RCC 7860 (cell line): ENCODE measurements at places on chromosomes 2 and 18.
A peak's percentile ranks its signal among the peaks of the same experiment; 100 is the strongest.

- DNase-seq: no peak
These were observed 41.4 kb downstream of the BMP10 start for GRCh38 chr2:68829749-68830148.

- no peak for DNase-seq
These were observed 271.5 kb downstream of the EXOC6B start for GRCh38 chr2:72554381-72554780.

DNA sequence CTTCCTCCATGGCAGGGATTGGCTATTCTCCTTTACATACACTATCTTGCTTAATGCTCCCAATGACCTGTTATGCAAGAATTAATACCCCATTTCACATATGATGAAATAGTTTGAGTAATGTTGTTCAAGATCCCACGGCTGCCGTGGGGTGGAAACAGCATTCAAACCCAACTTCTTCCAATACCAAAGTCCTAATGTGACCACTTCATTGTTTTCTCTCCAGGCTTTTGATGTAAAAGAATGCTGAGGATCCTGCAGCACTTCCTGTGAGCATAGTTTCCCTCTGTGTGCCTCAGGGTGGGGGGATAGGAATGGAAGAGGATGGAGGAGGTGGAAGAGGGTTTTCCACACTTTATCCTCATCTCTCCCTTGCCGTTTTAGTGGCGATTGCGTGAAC, 199.4 kb downstream of the IRS1 start:
- no peak for DNase-seq

DNA sequence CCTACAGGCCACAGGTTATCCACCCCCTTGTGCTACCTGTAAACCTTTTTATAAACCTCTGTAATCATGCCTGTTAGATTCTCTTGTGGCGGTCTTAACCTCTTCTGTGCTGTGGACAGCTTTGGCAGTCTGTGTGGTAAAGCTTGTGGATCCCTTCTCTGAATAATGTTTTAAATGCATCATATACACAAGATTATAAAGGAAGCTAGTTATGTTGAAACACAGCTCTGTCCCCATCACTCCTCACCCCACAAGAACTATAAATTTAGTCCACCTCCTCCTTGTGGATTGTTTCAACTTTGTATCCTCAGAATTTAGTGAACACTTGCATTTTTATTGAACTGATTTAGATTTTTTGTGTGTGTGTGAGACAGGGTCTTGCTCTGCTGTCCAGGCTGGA, 107.7 kb downstream of the ICA1L start:
- no peak for DNase-seq

DNA sequence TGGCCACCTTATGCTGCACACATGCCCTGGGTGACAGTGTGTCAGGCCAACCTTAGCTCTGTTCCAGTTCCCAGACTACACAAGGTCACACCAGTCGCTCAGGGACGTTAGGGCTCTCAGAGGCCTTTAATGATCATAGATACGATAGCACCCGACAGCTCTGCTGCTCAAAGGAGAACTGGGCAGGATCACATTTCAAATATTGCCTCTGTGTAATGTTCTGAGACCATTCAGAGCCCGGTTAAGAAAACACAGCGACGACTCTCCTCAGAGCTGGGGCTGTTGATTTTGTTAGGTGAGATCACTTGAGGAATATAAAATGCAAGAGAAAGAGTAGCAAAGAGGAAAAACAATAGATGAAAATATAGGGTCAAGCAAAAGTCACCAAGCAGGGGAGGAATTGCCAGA, 166.6 kb upstream of the TANK start:
- DNase-seq: no peak

DNA sequence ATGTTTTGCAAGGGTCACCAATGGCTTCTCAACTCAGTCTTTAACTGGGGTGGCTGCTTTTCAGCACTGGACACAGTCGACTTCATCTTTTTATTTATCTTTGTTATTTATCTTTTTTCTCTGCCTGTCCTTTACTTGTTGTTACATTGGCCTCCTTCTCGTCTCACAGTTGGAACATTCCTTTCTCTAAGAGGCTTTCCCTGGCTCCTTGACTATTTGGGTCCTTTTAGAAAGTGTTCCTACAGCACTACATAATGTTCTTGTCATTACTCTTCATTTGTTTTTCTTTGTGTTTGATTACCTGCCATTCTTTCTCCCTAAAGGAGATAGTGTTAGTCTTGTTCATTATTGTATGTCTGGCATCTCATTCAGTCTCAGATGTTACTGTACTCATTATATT, 122.0 kb downstream of the KIAA1328 start:
- no peak for DNase-seq

DNA sequence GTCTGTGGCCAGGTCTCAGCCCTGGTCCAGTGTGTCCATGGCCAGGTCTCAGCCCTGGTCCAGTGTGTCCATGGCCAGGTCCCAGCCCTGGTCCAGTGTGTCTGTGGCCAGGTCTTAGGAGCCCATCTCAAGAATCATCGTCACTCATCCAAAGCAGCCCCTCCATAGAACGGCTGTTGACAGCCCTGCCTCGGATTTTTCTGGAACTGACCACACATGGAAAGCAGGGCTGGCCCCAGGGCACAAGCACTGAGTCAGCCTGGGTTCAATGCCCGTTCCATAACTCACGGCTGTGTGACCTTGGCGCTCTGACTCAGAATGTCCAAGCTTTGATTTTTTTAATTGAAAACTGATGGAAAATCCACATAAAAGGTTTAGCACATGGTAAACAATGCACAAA, 59.9 kb upstream of the SNTG2 start:
- DNase-seq: no peak

DNA sequence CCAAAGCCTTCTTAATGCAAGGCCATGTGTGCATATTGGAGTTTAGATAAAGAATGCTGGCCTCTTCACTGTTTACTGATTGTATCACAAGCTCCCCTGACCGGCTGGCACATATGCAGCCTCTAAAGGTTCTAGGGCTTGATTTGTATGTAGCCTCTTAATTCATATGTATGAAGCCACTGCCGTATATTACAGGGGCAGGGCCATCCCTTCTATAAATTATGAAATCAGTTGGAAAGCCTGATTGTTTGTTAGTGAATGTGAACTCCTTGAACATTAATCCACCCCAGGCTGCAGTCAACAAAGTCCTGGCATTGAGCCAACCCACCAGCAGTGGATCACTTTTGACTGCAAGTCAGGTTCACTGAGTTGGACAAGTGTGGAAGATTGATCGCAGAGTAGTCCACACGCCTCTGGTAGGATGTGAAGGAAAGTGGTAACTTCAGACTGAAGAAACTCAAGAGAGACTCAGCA, 61.6 kb upstream of the PARD3B start:
- DNase-seq: no peak

DNA sequence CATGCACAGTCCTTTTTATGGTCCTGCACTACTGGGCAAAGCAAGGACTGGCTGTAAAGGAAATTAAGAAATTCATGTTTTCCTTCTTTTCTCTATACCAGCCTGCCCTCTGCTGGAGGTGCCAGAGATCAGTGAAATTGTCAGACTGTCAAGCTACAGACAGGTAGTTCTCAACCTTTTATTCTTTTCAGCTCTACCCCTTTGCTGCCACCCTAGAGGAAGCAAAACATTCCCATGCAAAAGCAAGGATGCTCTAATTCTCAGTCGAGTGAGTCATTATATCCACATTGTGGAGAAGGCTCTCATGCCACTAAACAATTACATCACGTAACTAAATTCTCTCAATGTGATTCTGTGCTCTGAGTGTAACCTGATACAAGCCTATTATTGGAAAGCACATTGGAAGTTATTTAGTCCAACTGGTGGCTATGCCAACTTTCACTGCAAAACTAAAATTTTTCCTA, 25.0 kb upstream of the RAPGEF4 start:
- DNase-seq: peak; percentile 70

- DNase-seq: no peak
These were observed 136.3 kb downstream of the TMEM17 start for GRCh38 chr2:62369541-62370202.

DNA sequence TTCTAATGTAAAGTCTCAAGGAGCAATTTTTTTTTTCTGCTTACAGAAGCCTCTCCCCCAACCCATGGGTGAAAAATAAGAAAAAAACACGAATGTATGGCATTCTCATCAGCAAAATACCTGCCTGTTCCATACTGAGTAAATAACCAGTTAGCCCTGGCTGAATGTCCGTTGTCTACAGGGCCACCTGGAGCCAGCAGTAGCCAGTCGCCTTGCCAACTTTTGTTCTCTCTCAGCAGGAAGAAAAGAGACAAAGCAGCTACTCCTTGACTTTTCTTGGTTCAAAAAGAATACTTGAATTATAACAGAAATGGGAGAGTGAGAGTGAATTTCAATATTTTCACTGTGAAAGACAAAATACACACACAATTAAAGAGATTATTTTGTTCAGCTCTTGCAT, 532.9 kb upstream of the CRIM1 start:
- no peak for DNase-seq

DNA sequence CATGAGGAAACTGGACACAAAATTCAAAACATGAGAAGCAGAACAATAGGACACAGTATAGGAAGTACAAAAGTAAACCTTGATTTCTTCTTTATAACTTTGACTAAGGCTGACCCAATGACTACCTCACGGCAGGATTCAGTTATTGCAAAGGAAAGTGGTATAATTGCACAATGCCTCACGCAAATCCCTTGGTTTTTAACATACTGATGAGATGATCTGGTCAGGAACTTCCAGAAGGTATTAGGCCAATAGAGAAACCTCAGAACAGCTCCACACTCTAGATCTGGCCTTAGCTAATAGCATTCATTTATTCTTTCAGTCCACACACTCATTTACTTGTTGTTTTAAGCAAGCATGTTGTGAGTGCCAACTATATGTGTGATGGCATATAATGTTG, 1526.9 kb upstream of the ACVR2A start:
- DNase-seq: no peak

- no peak for DNase-seq
These were observed 47.1 kb downstream of the KCMF1 start for GRCh38 chr2:85018049-85018447.

GRCh38 chr18:55997151-55997561, 409.2 kb upstream of the TCF4 start:
- no peak for DNase-seq

DNA sequence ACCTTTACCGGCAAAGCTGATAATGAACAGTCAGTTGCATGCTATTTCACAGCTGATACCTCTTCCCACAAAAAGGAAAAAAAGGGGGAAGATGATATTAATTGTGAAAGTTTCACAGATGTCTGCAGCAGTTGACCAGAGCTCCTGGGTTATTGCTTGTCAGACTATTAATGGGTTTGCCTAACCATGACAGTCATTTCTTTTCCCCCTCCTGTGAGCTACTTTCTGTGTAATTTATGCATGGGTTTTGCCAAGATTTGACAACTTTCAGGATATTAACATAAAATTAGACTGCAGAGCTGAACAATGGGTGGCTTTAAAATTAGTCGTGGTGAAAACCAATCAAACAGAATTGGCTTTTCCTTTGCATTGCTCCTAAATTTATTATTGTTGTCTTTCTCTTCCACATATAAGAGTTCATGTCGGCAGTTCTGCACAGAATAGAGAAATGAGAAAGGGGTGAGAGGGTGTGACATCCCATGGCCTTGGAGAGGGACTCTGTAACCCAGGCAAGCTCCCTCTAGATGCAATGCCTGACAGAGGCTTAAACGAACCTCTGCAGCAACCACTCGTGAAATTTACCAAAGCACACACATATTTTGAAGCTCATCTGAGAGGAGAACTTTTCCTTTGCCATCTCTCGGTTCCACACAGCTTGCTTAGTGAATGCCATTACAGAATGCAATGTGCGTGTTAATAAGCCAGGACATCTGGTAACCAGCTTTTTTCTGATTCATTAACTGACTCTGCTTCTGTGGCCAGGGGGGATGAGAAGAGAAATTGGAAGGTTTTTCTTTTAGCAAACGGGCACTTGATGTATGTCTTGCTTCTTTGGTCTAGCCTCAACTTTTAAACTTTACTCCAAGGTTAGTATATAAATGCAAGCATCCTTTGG, 82.2 kb upstream of the ITGA4 start:
- no peak for DNase-seq
